K562 (cell line): ENCODE measurements at places on chromosomes 7 and 10.

- DNase-seq: no peak
Measured at GRCh38 chr7:23247603-23248335, 1.2 kb downstream of the GPNMB start.

- DNase-seq: no peak
Measured at GRCh38 chr10:130177250-130177649, 41.1 kb downstream of the GLRX3 start.

DNA sequence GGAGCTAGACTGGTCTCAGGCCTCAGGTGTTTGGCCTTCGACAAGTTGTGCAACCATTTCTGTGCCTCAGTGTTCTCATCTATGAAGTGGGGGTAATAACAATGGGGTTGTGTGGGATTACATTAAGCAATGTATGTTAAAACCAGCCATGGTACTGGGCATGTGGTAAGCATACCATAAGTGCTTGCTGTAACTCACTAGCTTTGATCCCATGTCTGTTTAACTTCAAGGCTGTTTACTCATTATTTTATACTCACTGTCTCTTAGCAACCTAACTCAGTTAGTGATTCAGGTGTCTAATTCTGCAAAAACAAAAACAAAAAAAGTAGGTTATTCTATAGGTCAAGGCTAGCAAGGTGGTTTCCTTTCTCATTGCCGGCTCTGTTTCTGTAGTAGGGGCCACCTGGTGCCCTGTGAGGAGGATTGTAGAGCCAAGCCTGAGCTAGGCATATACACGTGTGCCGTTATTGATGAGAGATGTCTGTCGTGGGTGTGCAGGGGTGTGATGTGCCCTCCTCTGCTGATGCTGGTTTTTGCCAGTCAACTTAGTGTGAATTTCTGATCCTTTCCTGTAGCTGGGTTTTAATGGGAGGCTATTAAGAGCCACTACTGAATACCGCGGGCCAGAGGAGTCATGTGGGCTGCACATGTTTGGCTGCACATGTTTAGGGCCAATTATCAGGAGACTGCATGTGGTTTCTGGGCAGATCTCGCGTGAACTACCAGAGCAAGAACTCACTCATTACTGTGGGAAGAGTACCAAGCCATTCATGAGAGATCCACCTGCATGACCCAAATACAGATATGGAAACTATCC is 56.2 kb downstream of the EEPD1 start:
- no peak for DNase-seq

- no peak for DNase-seq
Measured at GRCh38 chr10:28925121-28925663, 247.9 kb downstream of the BAMBI start.

GRCh38 chr7:45703373-45703821 is 129.2 kb downstream of the ADCY1 start:
- DNase-seq: no peak

DNA sequence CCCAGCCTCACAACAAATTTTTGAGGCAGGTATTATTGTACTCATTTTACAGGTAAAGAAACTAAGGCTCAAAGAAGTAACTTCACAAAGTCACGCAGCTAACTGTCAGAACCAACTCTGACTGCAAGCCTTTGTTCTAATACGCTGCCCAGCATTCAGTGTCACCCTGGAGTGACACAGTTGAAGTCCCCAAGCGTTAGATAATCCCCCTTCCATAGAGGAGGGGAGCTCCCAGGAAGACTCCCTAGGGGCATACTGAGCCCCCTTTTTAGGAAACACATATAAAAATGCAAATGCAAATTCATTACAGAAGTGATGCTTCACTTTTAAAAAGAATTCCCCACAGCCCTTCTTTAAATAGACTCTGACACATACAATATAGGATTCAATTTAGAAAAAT is 101.0 kb upstream of the MACROH2A2 start:
- no peak for DNase-seq

DNA sequence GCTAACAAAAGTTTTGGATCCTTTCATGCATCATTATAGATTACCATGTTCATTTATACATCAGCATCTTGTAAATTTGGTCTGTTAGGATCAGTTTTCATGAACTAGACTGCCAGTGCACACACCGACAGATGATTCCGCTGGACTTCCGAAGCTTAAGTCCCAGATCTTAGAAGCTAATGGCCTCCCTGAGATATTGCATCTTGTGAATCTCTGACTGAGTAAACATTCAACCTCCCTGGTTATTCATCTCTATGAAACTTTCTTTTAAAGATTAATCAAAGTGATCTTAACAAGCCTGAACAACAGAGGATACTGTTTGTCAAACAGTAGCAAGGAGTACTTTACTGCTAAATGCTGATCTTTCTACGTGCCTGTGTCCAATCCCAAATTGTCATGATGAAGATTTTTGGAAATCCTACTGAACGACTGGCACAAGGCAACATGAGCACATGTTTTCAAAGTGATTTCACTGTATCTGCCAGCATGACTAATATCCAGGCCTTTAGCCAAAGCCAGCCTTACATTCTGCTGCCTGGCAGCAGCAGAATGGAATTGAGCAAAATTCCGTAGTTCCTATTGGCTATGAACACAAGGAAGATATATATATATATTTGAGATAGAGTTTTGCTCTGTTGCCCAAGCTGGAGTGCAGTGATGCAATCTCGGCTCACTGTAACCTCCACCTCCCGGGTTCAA is 91.3 kb upstream of the ANK3 start:
- no peak for DNase-seq

- DNase-seq: no peak
Measured at GRCh38 chr7:8382004-8382730, 51.2 kb upstream of the NXPH1 start.
